ENCODE measurements at places on chromosomes 3 and 15.

GRCh38 chr3:15199493-15200105, 6.4 kb upstream of the CAPN7 start:
- DNase-seq: no peak

- DNase-seq: no peak
Measured at GRCh38 chr15:29226436-29227208, 43.0 kb downstream of the NSMCE3 start.

GRCh38 chr3:188031121-188031520, 122.8 kb upstream of the LPP start:
- no peak for DNase-seq

- DNase-seq: no peak
Measured at GRCh38 chr3:195175076-195175475, 95.9 kb downstream of the XXYLT1 start.

DNA sequence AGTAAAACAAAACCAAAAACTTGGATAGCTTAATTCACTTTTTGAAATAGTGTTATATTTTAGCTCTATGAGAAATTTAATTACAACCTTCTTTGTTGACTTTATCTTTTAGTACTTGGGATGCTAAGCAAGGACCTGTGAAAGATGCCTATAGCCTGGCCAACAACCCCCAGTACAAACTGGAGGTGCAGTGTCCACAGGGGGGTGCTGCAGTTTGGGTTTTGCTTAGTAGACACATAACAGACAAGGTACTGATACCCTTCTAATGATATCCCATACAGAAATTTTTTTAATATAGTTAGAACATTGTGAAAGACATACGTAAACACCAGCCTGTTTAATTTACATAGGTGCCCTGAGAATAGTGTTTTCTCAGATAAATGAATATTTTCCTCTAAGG, 35.3 kb downstream of the CAPN7 start:
- DNase-seq: peak; percentile 24

GRCh38 chr3:194054961-194055360, 81.0 kb upstream of the HES1 start:
- no peak for DNase-seq

- DNase-seq: no peak
Measured at GRCh38 chr3:13002398-13003124, 70.7 kb downstream of the IQSEC1 start.

GRCh38 chr3:43086460-43087165, 19.3 kb downstream of the POMGNT2 start:
- DNase-seq: no peak

DNA sequence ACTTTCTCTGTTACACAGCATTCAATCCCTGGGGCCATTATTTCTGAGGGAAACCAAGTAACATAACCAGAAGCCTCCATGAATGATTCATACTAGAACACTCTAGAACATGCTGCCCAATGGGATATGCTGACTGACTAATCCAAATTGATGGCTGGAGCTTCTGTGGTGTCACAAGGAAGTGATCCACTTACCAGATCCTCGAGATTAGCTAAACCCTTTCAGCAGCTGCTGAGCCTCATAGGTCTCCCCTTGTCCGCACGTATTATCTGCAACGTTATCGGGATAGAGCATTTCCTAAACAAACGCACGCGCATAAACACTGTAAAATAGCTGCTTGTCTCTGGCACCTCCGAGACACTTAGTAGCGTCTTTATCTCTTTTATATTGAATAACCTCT, 61.2 kb upstream of the PROK2 start:
- no peak for DNase-seq

DNA sequence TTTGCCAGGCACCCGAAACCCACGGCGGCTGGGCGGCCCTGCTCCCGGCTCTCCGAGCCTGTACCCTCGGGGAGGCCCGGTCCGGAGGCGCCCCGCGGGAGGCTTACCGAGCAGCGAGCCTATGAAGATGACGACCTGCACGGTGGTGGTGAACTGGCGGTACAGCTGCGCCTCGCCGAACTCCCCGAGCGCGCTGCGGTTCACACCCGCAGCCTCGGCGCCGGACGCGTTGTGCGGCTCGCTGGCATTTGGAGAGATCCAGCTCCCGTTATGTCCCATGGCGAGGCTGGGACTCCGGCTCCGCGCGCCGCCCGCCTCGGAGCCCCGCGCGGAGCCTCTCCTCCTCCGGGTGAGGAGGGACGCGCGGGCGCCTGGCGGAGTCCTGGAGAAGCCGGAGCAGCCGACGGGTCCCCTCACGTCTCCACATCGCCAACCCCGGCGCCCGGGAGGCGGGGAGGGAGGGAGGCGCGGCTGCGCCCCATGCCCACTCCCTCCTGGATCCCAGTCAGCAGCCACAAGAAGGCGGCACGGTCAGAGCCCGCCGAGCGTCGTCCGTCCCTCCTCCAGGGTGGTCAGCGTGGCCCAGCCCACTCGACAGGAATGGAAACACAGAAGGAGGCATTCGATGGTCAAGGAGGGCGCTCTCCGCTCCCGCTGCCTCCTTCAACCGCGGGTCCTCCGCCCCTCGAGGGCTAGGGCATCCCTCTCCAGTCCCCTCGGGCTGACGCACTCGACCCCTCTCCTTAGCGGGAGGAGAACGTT, at the start of gene GPR176:
Gene GPR176 (minus strand): TSS at position 519 of the 762 bp plus-strand sequence. CDS start 240 bp downstream, at position 279.
- DNase-seq: peak; percentile 45

DNA sequence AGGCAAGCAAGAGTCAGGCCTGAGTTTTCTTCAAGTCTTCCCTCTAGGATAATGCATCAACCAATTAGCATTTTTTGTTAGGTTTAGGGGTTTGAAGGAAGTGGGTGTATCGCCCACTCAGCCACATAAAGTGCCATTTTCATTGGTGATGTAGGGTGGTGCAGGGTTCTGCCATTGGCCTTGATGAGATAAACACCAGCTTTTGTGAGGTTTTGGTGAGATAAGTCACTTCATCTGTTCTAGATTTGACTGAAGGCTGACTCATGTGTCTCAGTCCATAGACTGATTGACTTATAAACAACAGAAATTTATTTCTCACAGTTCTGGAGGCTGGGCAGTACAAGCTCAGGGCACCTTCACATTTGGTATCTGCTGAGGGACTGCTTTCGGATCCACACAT, 84.5 kb upstream of the C3orf80 start:
- no peak for DNase-seq

DNA sequence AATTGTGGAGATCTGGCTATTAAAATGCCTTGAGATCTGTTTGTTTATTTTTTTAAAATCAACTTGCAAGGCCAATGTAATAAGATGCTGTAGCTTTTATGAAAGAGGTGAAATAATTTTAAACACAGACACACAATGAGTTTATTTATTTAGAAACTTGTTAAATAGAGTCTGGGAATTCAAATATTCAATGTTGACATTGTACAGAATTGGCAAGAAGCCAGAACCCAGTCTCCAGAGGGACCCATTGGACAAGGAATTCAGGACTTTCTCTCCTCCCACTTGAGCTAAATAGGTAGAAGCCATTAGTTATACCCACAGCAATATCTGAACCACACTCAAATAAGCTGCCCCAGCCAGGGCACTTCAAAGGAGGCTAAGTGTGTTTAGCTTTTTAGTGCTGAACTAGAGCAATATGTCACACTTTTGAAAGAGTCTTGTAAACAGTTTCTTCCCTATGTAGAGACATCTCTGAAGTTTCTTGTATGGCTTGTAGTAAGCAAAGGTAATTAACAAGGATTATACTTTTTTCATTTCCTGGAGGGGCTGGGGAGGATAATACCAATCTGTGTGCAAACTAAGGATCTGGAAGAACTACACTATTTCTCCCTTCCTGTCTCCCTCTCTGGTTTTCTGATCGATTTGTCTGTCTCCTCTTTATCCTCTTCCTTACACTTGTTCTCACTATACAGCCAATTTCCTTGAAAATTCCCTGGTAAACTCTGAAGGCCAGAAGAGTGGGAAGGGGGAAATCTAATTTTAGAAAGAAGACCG, 6.0 kb downstream of the MECOM start:
- DNase-seq: no peak

DNA sequence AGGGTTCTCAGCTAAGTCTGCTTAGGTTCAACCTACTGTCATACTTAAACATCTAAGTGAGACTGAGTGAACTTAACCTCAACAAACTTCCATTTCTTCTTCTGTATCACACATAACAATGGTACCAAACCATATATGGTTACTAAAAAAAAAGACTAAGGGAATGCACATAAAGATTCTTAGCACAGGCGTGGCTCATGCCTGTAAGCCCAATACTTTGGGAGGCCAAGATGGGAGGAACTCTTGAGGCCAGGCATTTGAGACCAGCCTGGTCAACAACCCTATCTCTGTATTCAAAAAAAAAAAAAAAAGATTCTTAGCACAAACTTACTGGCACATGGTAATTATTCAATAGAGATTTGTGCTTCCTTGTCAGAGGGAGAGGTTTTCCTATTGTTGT, 57.9 kb downstream of the ACAP2 start:
- DNase-seq: no peak

DNA sequence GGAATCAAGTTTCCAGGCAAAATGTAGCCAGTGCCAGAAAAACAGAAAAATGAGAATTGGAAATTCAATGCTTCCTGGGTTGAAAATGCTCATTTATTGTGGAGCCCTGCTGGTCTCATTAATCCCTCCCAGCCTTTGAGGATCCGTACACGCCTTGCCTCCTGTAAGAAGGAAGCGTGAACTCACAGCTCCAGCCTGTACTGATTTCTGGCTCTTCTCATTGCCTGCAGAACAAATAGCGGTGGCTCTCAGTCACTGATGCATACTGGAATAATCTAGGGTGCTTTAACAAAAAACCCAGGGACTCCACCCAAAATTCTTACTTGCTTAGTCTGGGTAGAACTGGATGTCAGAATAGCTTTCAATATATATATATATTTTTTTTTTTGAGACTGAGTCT, 29.3 kb upstream of the SLC24A5 start:
- no peak for DNase-seq

- no peak for DNase-seq
Measured at GRCh38 chr3:62378921-62379320, 5.6 kb upstream of the FEZF2 start.

DNA sequence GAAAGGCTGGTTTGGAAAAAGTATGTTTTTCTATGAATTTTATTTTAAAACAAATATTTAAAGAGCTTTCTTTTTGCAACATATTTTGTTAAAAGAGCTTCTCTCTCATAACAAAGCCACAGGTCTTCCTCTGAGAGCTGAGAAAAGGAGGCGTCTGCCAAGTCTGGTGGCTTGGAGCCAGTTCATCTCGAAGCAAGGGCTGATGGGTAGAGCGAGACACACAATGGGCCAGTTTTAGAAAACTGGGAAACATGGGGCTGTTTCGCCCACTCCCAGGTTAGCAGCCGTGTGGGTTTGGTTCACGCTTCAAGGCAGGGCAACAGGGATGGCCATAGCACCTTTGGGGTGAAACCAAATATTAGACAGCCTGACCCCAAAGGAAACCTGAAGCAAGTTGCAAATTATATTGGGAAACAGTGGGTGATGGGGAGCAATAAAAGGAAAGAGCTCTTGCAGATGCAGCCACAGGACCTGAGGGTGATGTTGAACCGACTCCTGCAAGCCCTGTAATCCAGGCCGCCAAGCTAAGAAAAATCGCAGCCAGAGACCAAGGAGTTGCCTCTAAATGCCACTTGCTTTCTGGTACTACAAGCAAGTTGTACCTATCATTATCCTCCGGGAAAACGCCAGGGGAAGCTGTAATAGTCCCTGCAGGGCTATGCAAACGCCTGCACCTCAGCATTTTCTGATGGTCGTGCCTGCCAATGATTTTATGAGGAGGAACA, 88.4 kb upstream of the GALNT15 start:
- DNase-seq: no peak

DNA sequence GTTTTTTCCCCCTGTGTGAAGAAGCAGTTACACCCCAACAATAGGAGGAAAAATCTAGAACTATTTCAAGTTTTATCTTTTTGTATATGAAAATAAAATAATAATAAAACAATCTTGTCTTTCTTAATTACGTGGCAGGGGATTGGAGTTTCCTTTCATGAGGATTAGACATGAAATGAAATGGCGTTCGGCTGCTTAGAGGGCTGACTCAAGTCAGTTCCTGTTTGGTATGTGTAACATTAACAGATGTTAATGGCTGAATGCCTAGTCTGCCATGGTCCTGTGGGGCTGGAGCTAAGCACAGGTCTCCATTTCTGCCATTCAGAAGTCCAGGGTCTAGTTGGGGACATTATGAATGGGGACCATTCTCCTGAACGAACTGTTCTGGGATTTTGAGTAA, 3.1 kb upstream of the EXOG start:
- no peak for DNase-seq

DNA sequence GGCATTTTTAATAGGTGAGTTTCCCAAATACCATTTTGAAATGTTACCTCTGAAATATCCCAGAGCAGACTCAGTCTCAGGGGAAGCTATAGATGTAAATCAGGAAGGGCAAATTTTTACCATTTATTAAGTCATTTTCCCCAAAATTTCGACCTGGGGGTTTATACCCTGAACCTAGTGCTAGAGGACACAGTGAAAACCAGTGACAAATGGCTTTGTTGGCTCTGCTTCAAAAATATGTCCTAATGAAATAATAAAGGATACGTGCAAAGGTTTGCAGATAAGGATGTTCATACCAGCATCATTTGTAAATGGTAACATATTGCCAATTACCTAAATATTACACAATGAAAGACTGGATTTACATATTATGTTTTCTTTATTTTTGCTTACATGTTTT, 546.7 kb upstream of the ADAMTS9 start:
- no peak for DNase-seq

GRCh38 chr15:35181538-35181937, 96.4 kb upstream of the NANOGP8 start:
- no peak for DNase-seq

- no peak for DNase-seq
Measured at GRCh38 chr3:151976211-151977050, 103.0 kb downstream of the SUCNR1 start.

DNA sequence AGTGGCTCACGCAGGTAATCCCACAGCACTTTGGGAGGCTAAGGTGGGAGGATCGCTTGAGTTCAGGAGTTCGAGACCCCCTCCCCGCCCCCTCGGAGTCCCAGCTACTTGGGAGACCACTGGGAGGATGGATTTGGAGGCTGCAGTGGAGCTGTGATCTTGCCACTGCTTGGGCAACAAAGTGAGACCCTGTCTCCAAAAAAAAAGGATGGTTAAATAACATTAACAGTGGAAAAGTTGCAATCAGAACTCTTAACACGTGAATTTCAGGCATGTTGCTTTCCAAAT, 1.4 kb upstream of the TMEM87A start:
- DNase-seq: no peak

GRCh38 chr3:30895329-30895728, 868 bp upstream of the GADL1 start:
- DNase-seq: no peak

- no peak for DNase-seq
Measured at GRCh38 chr3:11910971-11911531, 64.4 kb upstream of the TAMM41 start.

DNA sequence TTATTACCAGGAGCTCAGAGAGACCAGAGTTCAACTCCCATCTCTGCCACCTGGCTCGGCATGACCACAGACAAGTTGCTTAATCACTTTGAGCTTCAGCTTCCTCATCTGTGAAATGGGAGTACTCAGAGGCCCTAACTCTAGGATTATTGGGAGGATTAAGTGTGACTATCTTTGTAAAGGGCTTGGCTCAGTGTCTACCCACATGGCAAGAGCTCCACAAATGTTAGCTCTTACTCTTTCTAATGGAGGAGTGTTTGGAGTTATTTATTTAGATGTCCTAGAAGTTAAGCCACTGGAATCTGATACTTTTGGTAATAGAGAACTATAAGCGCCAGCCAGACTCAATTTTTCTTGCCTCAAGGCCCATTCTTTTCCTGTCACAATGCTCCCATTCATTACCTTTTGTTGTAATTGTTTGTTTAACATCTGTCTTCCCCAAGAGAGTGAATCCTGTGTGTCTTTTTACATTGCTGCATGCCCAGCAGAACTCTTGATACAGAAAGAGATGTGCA, 12.3 kb upstream of the LMCD1 start:
- no peak for DNase-seq

Data from endothelial cell (in vitro differentiated cells).